ENCODE measurements at places on chromosomes 2 and 18.

- no peak for DNase-seq
Observed at GRCh38 chr18:13320891-13321425, 102.4 kb downstream of the LDLRAD4 start.

- DNase-seq = no peak
Observed at GRCh38 chr2:134728163-134728562, 9.4 kb upstream of the TMEM163 start.

- DNase-seq = peak; percentile 50
Observed at GRCh38 chr18:12038082-12038638, 55.5 kb upstream of the ANKRD62 start.

DNA sequence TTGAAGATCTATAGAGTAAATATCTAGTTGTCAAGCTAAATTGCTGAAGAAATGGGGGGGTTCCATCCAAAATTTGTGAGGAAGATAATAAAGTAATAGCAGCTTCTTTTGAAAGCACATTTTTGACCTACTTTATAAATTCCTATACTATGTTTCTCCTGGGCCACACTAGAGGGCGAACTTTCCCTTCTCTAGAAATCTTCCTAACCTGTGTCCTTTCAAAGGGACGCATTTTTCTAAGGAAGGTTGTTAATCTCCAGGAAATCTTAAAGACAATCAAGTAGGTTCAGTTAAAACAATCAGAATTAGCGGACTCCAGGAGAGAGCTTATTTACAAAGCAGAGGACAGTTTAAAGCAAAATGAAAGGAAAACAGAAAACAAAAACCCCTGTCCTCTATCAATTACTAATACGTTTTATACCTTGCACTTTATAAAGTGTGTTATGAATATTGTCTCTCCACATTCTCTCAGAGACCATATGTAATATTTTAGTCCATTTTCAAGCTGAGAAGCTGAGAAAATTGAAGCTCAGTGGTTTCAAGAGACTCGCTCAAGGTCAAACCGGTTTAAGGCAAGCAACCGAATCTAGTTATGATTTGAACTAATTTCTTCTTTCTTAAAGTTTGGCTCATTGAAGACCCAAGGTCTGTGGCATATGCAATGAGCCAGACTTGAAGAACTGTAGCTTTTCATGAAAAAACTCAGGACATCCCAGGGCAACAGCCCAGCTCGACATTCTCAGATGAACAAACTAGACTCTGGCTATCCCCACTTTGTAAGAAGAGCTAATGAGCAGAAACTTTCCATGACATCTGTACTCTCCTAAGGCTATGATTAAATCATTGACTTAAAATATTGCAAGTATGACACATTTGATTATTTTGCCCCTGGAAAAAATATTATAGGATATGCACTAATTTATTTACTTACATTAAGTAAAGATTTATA lies 273.6 kb downstream of the PAX3 start:
- DNase-seq = no peak

- DNase-seq = no peak
Observed at GRCh38 chr2:38682008-38682575, 16.2 kb downstream of the GALM start.

DNA sequence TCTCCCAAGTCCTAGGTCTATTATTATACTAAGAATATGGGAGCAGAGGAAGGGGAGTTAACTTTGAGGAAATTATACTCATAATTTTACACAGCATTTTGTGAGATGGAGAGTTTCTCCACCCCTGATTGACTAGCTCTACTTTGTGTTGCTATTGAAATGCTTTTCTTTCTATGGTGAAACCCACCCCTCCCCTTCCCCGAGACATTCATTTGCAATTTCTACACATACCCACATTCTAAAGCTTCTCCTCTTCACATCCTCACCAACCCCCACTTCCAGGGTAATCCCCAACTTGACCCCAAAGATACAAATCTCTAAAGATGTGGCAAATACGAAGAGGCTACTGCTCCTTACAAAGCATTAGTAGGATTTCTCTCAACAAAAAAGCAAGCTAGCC lies 992.2 kb downstream of the BCL11A start:
- no peak for DNase-seq

DNA sequence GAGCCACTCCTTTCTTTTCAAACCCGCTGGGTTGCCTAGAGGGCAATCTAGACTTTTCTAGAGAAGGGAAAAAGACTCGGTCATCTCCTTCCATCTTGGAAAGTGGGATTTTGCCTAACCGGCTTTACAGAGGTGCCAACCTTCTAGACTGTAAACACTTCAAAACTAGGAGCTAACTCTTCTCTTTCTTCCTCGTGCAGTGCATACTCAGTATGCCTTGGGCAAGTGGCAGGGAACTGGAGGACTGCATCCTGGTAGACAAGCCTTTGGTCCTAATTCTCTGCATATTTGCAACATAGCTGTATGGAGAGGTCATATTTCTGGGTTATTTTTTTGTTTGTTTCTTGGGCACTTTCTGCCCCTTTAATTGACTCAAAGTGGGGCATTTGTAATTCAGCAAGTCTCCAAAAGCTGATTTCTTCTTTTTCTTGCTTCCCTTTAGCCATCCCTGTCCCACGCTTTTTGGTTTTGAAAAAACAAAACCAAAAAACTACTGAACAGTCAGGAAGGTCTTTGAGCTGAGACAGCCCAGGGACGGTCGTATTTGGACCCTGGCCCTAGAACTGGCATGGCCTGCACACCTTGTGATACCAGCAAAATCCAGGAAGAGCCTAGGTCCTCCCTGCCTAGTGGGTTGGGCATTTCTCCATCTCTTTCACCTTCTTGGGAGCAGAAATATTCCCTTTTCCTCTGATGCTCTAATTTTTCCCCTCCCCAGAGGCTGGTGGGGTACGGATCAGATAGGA lies 5.8 kb upstream of the GATA6 start:
- no peak for DNase-seq

- peak; percentile 53 for DNase-seq
Observed at GRCh38 chr2:20551260-20551944, 99.5 kb downstream of the HS1BP3 start.

DNA sequence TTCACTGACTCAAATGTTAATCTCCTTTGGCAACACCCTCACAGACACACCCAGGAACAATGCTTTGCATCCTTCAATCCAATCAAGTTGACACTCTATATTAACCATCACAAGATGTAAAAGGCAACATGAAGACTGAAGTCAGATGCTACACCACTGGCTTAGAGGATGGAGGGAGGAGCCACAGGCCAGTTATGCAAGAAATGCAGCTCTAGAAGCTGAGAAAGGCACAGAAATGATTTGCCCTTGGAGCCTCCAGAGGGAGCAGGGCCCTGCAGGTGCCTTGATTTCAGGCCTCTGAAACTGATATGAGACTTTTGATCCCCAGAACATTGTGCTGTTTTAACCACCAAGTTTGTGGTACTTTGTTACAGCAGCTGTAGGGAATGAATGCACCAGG lies 276.3 kb downstream of the KCNS3 start:
- DNase-seq = no peak

GRCh38 chr2:100013892-100014677 lies 128.3 kb downstream of the AFF3 start:
- no peak for DNase-seq

- DNase-seq = no peak
Observed at GRCh38 chr18:10228326-10228725, 226.1 kb upstream of the APCDD1 start.

DNA sequence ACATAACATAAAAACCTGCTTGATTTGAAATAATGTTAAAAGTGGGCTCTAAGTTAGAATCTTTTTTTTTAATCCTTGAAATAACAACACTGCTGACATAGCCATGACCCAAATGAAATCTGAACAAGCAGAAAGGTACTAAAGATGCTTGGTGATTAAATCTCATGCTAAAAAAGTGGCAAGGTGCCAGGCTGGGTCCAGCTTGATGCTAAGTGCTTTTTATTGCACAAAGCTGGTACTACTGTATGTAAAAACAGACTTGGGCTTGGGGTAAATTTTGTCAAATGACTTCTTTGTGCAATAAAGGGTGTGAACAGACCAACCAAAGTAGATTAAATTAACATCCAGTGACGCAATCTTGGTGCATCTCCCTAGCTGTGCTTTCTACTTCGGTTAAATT lies 13.4 kb downstream of the BCL11A start:
- no peak for DNase-seq

GRCh38 chr18:27378431-27379095 lies 193.5 kb upstream of the CHST9 start:
- DNase-seq = no peak

- no peak for DNase-seq
Observed at GRCh38 chr2:128791120-128791984, 472.7 kb upstream of the HS6ST1 start.

GRCh38 chr2:239803102-239803765 lies 221.9 kb downstream of the NDUFA10 start:
- DNase-seq = no peak

GRCh38 chr2:240953426-240954410 lies 44.7 kb upstream of the SNED1 start:
- no peak for DNase-seq

DNA sequence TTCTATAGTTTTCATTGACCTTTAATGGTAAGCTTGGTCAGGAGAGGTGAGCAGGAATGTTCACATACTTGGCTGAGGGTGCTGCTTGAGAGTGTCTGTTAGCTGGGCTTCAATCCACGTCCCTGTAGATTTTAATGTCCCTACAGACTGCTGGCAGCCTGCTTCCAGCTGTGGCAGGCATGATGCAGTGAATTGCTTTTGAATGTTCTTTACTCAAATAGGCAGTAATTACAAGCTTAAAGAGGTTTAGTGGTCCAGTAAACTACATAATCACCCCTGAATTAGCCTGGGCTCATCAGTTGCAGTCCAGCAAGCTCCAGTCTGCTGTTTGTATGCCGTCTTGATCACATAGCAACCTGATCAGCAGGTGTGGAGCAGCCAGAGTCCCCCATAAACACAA lies 102.1 kb downstream of the MEIS1 start:
- DNase-seq = no peak

- no peak for DNase-seq
Observed at GRCh38 chr18:79476918-79477571, 81.3 kb downstream of the NFATC1 start.

DNA sequence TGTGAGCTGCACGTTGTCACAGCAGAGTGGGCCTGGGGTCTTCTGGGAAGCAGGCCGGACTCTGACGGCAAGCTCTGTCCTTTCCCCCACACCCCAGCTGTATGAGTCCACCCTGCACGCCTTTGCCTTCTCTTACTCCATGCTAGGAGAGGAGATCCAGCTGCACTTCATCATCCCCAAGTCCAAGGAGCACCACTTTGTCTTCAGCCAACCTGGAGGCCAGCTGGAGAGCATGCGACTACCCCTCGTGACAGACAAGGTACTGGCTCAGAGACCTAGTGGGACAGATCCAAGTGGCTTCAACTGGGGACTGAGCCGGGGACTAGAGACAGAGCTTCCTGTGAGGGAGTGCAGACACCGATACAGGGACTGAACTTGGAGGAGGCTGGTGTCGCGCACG lies 40.1 kb downstream of the NTSR2 start:
- no peak for DNase-seq

DNA sequence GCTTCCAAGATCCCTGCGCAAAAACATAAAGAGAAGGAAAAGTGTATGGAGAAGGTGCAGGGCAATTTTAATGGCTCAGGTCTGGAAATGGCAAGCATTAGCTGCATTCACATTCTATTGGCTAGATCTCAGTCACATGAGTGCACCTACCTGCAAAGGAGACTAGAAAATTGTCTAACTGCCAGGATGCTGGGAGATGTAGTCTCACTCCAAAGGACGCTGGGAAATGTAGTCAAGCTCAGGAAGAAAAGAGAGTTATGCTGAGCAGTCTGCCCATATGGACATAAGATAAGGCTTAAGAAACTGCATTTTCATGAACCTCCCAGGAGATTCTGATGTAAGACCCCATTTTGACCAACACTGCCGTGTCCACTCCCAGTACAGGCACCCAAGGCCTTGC lies 9.5 kb upstream of the KLHL29 start:
- DNase-seq = no peak

DNA sequence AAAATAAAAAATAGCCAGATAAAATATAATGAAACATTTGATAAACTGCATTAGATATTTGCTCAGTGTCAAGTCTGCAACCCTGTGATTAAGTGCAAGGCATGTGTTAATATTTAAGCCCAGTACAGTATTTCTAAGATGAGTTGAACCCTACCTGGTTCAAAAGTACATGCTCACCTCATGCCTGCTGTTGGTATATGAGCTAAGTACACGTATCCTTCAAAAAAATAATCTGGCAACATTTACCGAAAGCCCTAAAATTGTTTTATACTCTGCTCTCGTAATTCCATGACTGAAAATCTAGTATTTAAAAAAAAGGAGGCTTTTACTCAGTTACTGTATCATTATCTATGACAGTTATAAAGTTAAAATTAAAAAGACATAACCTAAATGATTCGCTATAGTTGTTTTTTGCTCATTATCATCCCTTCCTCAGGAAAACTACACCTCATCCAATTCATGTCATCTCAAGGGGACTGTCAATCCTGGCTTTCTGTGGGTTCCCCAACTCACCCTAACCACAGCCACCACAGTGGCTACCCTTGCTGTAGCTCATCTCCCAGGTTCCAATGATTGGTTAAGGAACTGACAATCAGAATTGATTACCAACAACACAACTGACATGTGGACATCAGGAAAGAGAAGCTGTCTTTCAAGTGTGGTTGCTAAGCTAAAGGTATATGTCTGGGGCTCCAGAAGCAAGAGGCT lies 10.6 kb downstream of the TLK1 start:
- DNase-seq = no peak

- no peak for DNase-seq
Observed at GRCh38 chr2:45814951-45815621, 163.6 kb downstream of the PRKCE start.

DNA sequence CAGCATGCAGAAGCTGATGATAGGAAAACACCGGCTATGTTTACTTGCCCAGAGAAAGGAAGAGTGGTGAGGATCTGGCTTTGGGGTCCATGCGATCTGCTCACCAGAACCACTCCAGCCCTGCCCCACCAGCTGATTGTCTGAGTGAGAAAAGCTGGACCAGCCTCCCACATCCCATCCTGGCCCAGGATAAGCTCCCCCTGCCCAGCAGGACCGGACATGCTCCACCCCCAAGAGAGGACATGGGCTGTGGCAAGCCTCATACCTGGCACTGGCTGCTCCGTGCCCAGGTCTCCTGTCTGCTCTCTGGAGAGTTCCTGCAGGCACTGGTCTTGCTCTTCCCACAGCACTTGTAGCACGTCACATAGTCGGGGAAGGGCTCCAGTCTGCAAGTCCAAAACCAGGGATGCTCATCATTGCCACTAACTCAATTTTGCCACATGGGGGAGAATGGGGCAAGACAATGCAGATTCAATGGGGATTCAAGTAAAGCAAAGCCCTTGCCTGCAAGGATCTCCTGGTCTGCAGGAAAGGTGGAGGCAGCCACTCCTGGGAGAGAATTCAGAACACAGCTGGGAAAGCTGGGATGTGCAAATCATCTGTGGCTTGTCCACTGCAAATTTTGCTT lies 30.0 kb downstream of the SCTR start:
- DNase-seq = no peak

DNA sequence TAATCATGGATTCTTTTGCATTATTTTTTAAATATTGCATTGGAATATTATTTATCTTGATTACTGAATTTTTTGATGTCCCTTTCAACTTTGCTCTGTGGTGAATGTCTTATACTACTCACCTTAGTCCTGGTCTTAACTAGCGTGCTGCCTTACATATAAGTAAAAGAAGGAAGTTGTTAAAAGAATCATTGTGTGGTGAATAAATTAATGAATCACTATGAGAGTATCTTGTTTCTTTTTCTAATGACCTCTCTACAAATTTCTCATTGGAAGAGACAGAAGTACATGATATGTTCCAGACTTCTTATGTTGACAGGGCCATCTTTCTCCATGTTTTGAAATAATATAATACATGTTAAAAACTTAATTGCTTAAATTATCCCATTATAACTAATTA lies 432.6 kb upstream of the MMADHC start:
- DNase-seq = no peak
